ENCODE measurements at places on chromosomes 7 and 10.

GRCh38 chr10:120205368-120206018, 251.5 kb upstream of the PLPP4 start:
- DNase-seq = no peak

DNA sequence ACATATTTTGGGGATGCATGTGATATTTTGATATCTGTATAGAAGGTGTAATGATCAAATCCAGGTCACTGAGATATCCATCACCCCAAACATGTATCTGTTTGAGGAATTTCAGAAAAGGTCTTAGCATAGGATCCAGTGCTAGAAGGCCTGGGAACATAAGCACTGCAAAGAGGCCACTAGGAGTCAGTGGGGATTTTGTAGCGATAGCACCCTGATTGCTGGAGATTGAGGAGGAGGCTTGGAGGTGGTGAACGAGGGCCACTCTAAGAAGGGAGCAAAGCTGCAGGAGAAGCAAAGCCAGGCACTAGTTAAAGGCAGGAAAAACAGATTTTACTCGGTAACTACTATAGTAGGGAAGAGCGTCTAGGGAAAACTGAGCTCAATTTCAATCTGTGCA, 324.0 kb downstream of the LHFPL3 start:
- no peak for DNase-seq

- DNase-seq = no peak
These were observed 125.0 kb downstream of the PRLHR start for GRCh38 chr10:118470470-118470869.

GRCh38 chr10:106565546-106565945, 599.0 kb downstream of the SORCS1 start:
- DNase-seq = no peak

DNA sequence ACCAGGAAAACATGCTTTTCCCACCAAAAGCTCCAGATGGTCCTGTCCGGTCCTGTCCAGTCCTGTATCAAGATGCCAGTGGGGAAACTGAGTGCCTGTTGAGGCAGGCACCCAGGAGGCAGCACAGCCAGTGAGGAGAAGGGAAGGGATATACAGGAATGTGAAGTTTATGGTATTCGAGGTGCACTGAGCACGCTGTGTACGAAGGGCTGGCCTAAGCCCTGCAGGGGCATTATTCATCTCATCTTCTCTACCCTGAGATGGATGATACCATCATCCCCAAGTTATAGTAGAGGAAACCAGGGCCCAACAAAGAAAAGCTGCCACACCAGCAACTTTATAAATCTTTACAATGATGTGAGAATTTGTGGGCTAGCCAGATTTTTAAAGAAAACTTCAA, 23.4 kb upstream of the FXYD4 start:
- DNase-seq = no peak

GRCh38 chr7:131506597-131506996, 49.8 kb downstream of the PODXL start:
- DNase-seq = no peak

- no peak for DNase-seq
These were observed 182.3 kb upstream of the IMMP2L start for GRCh38 chr7:111744501-111745155.

DNA sequence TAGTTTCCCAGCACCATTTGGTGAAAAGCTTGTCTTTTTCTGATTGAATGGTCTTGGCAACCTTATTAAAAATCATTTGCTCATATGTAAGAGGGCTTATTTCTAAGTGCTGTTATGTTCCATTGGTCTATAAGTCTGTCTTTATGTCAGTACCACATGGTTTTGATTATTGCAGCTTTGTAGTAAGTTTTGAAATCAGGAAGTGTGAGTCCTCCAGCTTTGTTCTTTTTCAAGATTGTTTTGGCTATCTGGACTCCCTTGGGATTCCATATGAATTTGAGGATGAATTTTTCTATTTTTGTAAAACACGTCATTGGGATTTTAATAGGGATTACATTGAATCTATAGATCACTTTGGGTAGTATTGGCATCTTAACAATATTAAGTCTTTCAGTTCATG, 5.4 kb downstream of the KIF11 start:
- DNase-seq = no peak

GRCh38 chr10:120517881-120518484, 61.0 kb downstream of the PLPP4 start:
- no peak for DNase-seq

DNA sequence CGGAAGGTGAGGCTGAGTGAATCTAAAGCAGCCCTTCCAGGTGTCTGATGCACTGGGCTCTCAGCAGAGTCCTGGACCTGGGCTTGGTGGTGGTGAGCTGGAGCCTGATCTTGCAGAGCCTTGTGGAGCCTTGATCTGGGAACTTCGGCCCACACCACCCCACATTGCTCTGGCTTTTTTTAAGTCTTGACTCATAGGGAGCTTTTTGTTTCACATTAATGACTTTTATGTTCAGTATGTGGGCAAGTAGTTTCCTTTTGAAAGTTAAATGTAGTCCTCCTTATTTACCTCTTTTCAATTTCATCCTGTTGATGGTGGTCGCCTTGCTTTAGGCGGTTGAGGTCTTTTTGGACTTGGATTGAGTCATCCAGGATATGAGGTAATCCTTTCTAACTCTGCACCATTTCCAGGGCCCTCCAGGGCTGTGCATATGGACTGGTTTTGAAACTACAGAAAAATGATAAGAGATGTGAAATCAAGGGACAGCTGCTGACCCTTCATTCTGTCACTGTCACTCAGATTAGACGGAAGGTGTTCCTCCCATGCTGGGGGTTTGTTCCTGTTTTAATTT, 2.9 kb upstream of the NRAP start:
- DNase-seq = no peak

DNA sequence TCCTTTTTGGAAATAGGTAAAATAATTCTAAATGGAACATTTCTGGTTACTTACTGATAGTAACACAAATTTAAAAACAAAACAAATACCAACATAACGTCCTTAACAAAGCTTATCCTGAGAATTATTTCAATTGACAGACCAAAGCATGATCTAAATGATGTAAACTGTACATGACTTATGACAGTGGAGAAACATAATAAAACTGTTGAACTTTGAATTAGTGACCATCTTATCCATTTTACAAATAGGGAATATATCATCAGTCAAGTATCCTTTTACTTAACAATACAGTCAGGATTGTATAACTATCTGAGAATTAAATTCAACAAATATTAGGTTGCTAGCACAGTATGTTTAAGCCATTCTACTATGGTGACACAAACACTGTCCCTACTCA, 2.4 kb downstream of the IPMK start:
- DNase-seq = no peak

DNA sequence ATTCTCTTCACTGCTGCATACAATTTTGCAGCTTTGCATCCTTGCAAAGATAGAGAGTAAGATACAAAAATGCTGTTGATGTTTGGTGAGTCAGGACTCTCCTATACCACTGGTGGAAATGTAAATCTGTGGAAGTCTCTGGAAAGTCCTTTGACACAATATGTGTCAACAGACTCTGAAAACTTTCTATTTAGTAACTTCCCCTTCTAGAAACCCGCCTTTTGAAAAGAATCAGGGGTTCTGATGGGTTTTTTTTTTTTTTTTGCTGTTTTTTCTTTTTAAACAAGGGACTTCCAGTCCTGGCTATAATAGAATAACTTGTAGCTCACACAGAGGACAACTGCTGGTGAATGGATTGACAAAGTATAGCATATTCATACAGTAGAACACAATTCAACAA, 16.4 kb downstream of the NOD1 start:
- DNase-seq = no peak

DNA sequence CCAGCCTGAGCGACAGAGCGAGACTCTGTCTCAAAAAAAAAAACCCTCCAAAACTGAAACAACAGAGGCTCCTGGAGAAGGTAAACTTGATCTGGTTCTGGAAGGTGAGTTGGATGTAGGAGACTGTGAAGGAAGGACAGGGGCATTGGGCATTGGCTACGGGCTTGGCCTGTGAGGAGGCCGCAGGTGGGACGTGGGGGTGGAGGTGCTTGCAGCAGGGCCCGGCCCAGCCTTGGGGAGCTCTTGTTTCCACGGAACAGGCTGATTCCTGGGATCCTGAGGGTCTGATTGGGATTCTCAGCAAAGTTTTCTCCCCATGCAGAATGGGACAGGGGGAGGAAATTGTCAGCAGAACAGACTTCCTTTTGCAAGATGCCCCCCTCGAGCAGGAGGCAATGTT, 30.6 kb downstream of the IL15RA start:
- no peak for DNase-seq

- no peak for DNase-seq
These were observed 6.2 kb upstream of the HOXA11 start for GRCh38 chr7:27191161-27191731.

DNA sequence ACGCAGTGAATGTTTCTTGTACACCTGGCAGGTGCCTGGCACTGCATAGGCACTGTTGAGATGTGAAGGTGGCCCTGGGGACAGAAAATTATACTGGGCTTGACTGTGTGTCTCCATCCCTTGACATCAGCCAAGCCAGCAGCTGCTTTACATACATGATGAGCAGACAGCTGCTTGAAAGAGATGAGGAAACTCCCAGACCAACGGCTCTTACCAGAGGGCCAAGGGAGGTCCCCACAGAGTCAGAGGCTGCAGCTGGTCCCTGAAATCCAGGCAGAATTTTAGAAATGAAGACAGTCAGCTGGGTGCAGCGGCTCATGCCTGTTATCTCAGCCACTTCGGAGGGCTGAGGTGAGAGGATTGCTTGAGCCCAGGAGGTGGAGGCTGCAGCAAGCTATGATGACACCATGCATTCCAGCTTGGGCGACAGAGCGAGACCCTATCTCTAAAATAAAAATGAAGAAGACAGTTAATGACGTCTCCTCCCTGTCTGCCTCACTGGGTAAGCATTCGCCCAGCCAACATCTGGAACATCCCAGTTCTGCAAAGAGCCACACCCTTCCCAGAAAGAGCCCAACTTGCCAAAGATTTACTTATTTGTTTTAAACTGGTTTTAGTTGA, 17.6 kb downstream of the LIMK1 start:
- DNase-seq = no peak

All from hematopoietic multipotent progenitor cell (in vitro differentiated cells).